SW480 (cell line): ENCODE measurements at places on chromosomes 6 and 20.
A peak's percentile ranks its signal among the peaks of the same experiment; 100 is the strongest.

DNA sequence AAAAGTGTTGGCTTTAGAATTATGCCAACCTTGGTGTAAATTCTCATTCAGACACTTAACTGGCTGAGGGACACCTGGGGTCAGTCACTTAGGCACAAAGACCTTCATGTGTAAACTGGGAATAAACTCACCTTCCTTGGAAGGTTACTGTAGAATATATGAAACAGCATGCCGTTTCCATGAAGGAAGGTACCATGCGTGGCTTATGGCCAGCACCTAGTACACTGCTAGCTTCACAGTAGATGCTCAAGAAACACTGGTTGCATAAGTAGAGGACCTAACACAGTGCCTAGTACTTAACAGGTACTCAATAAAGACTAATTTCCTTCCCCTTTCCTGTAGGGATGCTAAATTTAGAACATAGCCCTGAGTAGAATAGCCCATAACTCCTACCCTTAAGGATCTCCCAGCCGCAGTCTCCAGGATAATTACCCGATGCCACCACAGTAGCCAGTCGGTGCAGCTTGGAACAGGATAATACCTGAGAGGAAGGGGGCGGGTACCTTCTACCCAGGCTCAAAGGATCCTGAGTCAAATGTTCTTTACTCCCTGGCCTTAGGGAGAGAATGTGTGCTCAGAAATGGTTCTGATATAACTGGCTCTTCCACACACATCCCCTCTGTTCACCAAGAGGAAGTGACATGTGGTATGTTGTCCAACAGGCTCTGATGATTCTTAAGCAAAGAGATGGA lies 3.6 kb downstream of the BCL2L1 start:
- DNase-seq, result peak; percentile 68

DNA sequence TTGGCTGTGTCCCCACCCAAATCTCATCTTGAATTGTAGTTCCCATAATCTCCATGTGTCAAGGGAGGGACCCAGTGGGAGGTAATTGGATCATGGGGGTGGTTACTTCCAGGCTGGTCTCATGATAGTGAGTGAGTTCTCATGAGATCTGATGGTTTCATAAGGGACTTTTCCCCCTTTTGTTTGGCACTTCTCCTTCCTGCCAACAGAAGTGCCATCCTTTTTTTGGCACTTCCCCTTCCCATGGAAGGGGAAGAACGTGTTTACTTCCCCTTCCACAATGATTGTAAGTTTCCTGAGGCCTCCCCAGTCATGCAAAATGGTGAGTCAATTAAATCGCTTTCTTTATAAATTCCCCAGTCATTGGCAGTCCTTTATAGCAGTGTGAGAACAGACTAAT lies 18.0 kb upstream of the PI3 start:
- no peak for DNase-seq

DNA sequence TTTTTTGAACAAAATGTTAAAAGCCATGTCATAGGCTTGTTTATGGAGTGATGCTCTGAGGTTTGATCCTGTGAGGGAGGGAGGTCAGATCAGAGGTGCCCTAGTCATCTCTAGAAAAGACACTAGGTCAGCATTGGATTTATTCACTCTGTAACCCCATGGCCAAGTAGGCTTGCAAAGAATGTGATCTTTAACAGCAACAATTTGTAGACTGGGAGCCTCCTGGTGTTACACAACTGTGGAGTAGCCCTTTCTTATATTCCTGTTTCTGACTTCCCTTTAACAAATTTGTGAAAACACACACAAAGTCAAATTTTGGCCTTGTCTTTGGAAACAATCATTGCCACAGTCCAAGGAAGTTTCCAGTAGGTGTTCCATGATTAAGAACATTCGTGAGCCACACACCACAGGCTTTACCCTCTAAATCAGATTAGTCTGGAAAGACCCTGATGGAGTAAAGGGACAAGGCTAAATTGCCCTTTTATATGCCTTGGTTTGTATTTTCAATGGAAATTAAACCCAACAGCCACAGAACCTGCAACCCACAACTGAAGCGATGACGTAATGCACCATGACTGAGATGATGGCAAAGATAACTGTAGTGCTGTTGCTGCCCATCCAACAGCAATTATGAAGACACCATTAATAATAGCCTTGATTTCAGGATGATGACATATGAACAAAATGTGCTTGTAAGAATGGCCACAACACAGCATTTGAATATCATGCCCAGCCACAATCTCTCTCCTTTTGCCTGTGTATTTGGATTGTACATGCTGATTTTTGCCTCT lies 22.1 kb downstream of the SCP2D1 start:
- no peak for DNase-seq

GRCh38 chr6:111038534-111039252 lies 48.6 kb upstream of the SLC16A10 start:
- no peak for DNase-seq

GRCh38 chr6:37675606-37676005 lies 22.1 kb downstream of the MDGA1 start:
- DNase-seq, result no peak

- no peak for DNase-seq
Observed at GRCh38 chr20:53723621-53724020, 130.0 kb upstream of the ZNF217 start.

DNA sequence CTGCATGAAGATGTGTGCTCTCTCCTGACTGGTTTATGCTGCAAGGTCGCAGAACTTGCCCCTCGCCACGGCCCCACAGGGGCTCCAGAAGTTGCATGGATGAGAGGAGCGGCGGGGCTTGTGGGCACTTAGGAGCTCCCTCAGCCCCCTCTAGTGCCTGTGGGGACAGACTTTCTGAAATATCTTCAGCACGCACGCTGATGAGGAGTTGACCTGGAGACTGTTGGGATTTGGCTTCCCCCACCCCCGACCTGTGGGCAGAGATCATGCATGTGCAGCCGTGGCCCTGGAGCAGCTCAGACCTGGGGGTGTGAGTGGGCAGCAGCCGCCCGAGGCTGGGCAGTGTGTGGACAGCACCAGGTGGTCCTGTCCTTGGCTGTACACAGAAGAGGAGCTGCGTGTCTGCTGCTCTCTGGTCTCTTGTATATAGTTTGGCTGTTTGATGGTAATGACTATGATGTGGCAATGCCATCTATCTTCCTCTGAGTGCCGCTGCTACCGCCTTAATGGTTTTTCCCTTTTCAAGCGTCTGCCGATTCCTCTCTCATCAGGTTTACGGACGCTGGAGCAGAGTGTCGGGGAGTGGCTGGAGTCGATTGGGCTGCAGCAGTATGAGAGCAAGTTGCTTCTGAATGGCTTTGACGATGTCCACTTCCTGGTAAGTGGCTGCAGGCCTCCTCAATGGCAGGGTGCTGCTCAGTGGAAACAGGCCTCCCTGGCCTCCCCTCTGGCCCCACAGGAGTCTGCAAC lies 81.4 kb downstream of the TCP11 start:
- no peak for DNase-seq

DNA sequence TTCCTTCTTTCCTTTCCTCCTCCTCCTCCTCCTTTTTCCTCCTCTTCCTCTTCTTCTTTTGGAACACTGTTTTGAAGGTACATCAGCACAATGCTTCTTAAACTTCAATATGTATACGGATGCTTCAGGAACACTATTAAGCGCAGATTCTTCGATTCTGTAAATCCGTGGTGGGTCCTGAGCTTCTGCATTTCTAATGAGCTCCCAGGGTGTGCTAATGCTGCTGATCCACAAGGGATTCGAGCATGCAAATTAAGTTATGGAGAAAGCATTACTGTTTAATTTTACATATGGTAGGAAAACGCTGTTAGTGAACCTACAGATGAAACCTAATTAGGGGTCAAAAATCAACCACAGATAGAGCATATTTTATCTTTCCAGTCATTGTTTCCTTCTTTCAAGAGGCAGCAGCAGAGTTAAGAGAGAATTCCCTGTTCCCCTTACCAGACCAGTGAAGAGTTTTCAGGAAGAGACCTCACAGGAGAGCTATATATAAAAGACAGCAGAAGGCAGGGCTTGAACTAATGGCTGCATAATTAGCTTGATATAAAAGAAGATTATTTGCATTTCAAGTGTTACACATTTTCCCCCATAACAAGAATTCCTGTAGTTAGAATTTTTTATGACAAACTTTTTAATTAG lies 47.2 kb downstream of the KIF13A start:
- DNase-seq, result no peak

DNA sequence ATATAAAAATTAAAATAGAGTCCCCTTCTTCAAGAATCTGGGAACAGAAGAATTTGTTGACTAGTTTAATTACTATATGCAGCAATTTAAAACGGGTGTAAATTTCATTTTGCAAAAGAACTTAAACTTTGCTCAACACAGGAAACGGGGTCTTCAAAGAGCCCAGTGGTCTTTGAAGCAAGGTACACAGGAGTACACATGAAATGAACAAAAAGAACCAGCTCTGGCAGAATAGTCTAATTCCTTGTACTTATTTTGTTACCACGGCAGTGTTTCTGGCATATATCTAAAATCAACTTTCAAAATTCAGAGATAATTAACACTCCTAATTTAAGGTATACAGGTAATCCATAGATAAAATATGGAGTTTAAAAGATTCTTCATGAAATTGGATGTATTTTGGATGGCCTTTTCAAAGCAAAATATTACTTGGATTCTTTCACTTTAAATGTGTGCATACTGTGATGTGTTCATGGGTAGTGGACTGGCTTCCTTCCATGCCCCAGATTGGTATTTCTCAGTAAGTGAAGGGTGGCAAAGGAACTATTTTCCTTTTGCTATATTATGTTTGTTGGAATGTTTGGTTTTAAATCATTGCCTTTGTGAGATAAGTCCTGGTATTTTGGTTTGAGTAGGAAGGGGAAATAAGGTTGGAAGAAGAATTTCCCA lies 96.8 kb upstream of the THEMIS start:
- no peak for DNase-seq

GRCh38 chr6:11921751-11922150 lies 90.4 kb upstream of the HIVEP1 start:
- DNase-seq, result no peak

GRCh38 chr20:57652606-57653545 lies 32.6 kb upstream of the ZBP1 start:
- no peak for DNase-seq

- DNase-seq, result no peak
Observed at GRCh38 chr6:148027201-148027600, 315.4 kb upstream of the SASH1 start.

GRCh38 chr6:150486048-150486447 lies 113.6 kb upstream of the PLEKHG1 start:
- DNase-seq, result no peak

DNA sequence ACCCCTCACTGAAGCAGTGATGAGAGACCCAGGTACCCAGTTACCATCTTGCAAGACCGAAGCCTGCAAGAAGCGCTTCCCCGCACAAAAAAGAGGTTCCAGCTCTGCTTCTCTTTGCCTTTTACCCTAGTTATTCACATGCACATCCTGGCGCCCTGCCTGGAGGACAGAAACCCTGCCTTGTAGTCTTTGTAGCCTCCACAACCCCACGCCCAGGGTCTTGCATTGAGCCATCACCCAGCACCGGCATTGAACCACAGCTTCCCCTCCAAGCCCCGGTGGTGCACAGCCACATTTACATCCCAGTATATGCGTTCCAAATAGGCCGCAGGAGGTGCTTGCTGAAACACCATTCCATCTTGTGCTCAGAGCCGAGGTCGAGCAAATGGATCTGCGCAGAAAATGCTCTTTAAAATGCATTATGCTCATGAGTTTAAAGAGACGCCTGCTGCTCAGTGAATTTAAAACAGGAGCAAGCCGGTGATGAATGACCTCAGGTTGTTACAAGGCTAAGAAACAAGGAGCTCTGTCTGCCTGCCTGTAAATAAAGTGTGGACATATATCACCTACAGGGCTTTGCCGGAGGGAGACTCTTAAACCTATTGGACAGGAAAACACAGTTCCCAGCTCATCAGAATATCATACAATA lies 61.7 kb downstream of the GNAS-AS1 start:
- no peak for DNase-seq

DNA sequence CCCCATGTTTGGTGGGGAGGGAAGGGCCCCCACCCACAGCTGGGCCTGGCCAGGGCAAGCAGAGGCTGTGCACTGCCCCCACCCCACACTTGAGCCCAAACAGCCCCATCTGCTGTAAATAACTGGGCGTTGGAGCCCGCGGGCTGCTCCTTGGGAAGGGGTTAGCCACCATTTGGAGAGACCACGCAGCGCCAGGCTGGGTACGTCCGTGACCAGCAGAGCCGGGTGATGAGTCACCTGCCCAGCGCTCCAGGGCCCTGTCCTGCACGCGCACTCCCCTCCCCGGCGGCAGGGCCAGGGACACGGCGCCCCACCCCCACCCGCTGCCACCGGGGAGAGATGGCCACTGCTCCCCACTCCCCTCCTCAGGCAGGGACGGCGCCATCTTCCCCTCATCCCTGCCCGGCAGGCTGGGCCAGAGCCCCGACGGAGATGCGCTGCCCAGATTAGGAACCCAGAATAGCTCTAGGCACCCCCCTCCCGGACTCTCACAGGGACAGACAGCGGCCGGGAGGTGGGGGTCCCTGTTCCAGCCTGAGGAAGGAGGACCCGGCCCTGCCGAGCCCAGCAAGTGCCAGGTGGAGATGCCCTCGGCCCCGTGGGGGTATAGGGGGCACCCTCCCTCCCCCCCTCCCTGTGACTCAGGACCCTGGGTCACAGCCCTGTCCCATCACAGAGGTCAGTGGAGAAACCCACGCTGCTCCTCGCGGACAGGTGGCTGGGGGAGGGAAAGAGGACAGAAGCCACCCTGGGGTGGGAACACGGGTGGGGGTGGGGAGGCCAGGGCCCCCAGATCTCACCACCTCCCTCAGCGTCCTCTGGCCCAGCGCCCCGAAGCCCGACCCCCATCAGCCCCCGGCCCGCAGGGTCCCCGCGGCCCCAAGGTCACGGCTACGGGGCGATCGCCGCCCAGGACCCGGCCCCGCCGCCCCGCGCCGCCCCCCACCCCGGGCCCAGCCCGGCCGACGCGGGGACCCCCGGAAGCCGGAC lies 642 bp downstream of the EEF1A2 start:
- peak; percentile 89 for DNase-seq

DNA sequence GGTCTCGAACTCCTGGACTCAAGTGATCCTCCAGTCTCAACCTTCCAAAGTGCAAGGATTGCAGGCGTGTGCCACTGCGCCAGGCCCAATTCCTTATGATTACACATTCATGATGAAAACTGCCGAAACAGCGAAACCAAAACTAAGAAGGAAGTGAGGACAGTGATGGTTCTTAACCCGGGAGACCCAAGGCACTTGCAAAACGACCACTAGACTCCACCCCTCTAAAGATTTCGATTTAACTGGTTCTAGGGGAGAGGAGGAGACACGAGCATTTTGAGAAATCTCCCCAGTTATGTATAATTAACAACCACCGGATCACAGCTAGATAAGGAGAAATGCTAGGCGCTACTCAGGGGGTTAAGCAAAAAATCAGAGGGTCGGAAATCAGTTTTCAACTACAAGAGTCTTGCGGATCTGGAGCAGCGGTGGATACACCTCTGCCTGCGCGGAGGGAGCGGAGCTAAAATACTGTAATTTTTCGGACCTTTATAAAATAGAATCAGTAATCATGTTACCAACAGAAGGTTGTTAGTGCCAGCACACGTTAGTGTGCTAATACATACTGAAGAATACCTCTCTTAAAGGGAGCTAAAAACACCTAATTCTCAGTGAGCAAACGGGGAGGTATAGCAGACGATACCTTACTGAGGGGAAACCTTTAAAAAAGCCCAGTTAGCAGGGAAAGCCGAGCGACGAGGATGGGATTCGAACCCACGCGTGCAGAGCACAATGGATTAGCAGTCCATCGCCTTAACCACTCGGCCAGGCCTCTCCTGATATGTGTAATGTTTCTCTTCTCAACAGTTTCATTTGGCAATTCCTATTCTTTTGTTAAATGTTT lies 60.0 kb upstream of the BTN3A2 start:
- no peak for DNase-seq
